GM03348 (cell line): ENCODE measurements at places on chromosomes 1 and 21.

DNA sequence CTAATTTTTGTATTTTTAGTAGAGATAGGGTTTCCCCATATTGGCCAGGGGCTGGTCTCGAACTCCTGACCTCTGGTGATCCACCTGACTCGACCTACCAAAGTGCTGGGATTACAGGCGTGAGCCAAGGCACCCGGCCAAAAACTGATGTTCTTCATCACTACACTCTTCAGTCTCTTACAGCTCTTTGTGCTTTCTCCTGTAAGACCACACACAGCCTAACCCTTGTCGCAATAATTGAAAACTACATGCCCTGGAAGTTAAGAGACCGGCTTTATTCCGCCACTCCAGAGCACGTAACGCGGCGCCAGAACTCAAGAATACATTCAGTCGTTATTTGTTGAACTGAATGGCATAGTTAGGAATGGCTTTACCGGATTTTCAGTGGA lies 552 bp downstream of the GPATCH4 start:
- no peak for DNase-seq

DNA sequence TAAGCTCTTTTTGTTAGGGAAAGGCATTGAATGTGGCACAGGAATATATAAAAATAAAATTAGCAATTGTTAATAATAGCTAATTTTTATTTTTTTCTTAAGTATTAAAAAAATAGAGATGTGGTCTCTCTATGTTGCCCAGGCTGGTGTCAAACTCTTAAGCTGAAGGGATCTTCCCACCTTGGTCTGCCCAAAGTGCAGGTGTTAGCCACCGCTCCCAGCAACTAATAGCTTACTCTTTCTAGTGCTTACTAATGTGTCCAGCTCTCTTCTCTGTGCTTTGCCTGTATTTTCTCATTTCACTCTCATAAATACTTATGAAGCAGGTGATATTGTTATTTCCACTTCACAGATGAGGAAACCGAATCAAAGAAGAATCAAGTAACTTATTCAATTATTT lies 13.4 kb upstream of the IL24 start:
- no peak for DNase-seq

- DNase-seq: no peak
Observed at GRCh38 chr1:84415396-84415795, 17.1 kb downstream of the DNASE2B start.

DNA sequence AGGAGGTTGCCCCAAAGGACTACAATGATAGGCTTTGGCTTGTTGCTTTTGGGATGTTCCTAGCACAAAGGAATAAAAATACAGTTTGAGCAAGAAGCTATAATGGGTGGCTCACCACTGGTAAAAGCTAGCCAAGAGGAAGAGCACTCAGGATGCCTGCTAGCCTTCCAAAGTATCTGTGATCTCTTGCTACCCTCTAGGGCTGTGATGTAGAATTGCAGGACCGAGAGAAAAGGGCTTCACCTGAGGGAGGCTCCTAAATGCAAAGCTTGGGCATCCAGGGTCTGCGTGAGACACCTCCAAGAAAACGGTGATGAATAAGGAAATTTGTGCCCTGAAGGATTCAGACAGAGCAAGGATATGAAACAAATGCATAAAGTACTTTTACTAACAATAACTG lies 17.7 kb downstream of the IVL start:
- DNase-seq: peak; percentile 79

DNA sequence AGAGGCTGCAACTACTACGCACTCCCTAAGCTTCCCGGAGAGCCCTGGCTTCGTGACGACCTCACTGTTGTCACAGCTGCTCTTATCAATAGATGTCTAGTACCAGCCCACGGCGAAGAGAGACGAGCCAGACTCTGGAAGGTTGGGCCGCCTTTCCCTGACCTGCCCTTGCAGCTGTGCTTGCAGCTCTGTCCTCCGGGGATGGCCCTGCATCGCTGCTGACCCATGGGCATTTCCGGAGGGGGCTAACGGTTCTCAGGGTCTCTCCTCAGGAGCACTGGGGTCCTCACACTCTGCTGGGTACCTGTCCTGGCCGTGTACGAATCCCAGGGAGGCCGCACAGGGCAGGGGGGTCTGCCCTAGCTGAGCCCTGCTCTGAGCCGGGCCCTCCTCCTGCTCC lies 93.8 kb upstream of the COL6A1 start:
- no peak for DNase-seq

DNA sequence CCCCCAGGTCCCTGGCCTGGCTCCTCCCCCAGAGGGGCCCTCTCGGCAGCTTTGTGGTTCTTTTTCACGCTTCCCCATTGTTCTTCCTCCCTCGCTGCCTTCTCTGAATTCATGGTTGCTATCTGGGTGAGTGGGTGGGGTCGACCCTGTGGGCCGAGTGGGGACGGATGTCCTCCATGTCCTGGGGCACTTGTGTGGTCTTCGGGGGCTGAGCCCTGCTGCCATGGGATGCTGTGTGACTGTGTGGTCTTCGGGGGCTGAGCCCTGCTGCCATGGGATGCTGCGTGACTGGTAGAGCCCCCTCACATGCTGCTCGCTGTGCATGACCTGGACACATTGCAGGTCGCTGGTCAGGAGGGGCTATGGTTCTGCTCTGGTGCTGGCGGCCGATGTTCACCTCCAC lies 21.6 kb upstream of the DIP2A start:
- no peak for DNase-seq
